ENCODE measurements at places on chromosomes 13 and 19. TPM values are rescaled to one million over a fixed set of nuclear protein-coding genes. Genes with fewer than 3 reads are reported as not detected.

DNA sequence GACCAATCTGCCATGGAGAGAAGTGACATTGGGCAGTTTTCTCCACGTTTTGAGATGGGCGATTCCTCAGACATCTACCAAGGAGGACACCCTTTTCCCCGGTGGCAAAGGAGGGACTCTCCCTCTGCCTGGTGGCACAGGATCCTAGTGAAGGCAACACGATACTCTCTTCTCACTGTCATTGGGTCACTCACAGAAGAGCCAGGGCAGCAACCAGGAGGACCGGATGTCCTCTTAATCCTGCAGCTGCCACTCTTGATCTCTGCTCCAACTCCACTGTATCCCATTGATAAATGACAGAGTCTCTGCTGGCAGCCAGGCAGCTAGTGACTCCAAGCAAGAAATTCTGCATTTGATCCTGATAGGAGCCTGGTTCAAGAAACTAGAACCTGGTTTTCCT lies 42.2 kb downstream of the COL4A2 start:
- H3K4me1 ChIP-seq: peaks cover 14% of the 10 kb centered on the region
- H3K36me3 ChIP-seq: no peaks in the 10 kb centered on the region
- no peaks in the 10 kb centered on the region for H3K27me3 ChIP-seq
- no peak overlapping the region for H3K27ac ChIP-seq
- DNase-seq: no peak

GRCh38 chr19:46431824-46432223 lies 3.1 kb upstream of the PNMA8C start:
- H3K4me1 ChIP-seq: no peaks in the 10 kb centered on the region
- no peak for DNase-seq
- H3K27ac ChIP-seq: no peak overlapping the region
- H3K36me3 ChIP-seq: no peaks in the 10 kb centered on the region
- no peak overlapping the region for H3K4me3 ChIP-seq

Gene ZSWIM4
- 6.7 TPM for total RNA-seq

GRCh38 chr13:107942030-107942617 lies 273.2 kb downstream of the LIG4 start:
- H3K36me3 ChIP-seq: no peaks in the 10 kb centered on the region
- no peaks in the 10 kb centered on the region for H3K4me1 ChIP-seq
- H3K27me3 ChIP-seq: no peaks in the 10 kb centered on the region
- H3K27ac ChIP-seq: no peak overlapping the region
- H3K4me3 ChIP-seq: no peak overlapping the region

Gene TMEM238
- 0.26 TPM for total RNA-seq

DNA sequence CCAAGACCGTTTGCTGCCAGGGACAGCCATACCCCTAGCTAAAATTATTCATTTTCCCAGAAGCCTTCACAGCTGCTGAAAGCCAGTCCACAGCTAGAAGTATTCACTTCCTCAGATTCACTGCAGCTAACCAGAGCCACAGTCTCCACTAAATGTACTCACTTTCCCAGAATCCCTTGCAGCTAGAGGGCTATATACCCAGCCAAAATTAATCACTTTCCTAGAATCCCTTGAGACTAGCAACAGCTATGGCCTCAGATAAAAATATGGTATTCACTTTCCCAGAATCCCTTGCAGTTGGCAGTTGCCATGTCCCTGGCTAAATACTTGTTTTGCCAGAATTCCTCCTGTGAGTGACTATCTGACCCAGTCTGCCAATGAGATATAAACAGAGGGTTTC lies 13.8 kb upstream of the MEIS3 start:
- no peak overlapping the region for H3K27ac ChIP-seq
- DNase-seq: no peak
- no peak overlapping the region for H3K4me3 ChIP-seq
- no peaks in the 10 kb centered on the region for H3K36me3 ChIP-seq

GRCh38 chr19:54415208-54415900 lies at the start of gene TTYH1:
Gene TTYH1, plus strand, starts transcription at chr19:54415464. Its CDS starts 89 bp downstream, at chr19:54415553.
- no peaks in the 10 kb centered on the region for H3K4me1 ChIP-seq
- no peak for DNase-seq
- H3K4me3 ChIP-seq: no peak within 1 kb of the TSS
- H3K27me3 ChIP-seq: peaks cover 5% of the 10 kb centered on the region

Gene PSG6
- 0.17 TPM for total RNA-seq

GRCh38 chr13:43058318-43058674 lies 34.9 kb downstream of the DNAJC15 start:
- peak; percentile 39 for DNase-seq
- no peaks in the 10 kb centered on the region for H3K27me3 ChIP-seq
- H3K36me3 ChIP-seq: no peaks in the 10 kb centered on the region
- peak overlapping the region; percentile 27 for H3K27ac ChIP-seq
- no peak overlapping the region for H3K4me3 ChIP-seq

DNA sequence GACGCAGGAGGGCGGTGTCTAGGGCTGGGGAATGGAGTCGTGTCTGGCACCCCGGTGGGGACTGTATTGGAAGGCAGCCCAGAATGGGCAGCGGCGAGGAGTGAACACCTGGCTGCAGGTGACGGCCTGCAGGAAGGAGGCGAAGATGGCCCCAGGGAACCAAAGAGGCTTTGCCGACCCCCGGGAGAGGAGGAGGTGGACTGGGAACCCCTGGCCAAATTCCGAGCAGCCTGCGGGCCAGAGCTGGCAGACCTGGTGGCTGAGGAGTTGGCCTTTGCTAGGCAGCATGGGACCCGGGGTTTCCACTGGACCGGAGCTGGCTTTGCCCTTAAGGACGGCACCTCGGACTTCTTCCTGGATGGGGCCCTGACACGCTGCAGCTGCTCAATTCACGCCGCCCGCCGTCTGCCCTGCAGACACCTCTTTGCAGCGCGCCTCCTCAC lies 25.9 kb downstream of the ZSWIM9 start:
- H3K36me3 ChIP-seq: no peaks in the 10 kb centered on the region
- H3K27ac ChIP-seq: no peak overlapping the region
- H3K4me1 ChIP-seq: peaks cover 2% of the 10 kb centered on the region
- H3K4me3 ChIP-seq: no peak overlapping the region

Gene KLK12
- not detected for total RNA-seq

Gene FFAR3
- not detected for total RNA-seq

Gene CEACAM16
- not detected for total RNA-seq

Gene CCDC70
- total RNA-seq: not detected

GRCh38 chr19:45764945-45765701 lies 3.9 kb downstream of the SIX5 start:
- H3K4me1 ChIP-seq: peaks cover 24% of the 10 kb centered on the region
- H3K27me3 ChIP-seq: no peaks in the 10 kb centered on the region
- no peak overlapping the region for H3K27ac ChIP-seq
- DNase-seq: no peak
- peaks cover 2% of the 10 kb centered on the region for H3K36me3 ChIP-seq

GRCh38 chr13:110407021-110407420 lies 99.9 kb downstream of the COL4A2 start:
- peaks cover 68% of the 10 kb centered on the region for H3K4me1 ChIP-seq
- no peak for DNase-seq
- H3K36me3 ChIP-seq: no peaks in the 10 kb centered on the region

Gene SLAIN1
- total RNA-seq: 1.3 TPM

Gene KLF1
- under 0.01 TPM for total RNA-seq

- H3K36me3 ChIP-seq: no peaks in the 10 kb centered on the region
- H3K27me3 ChIP-seq: no peaks in the 10 kb centered on the region
- peak; percentile 97 for DNase-seq
- H3K4me3 ChIP-seq: peak within 1 kb of the TSS; percentile 80
These were observed at the start of gene ZNF443 for GRCh38 chr19:12440541-12441316. Gene ZNF443, minus strand, starts transcription at chr19:12441021. Its CDS starts 107 bp downstream, at chr19:12440914.

Gene PCDH17
- total RNA-seq: under 0.01 TPM

- no peak overlapping the region for H3K27ac ChIP-seq
- no peak for DNase-seq
- H3K4me3 ChIP-seq: no peak overlapping the region
- H3K27me3 ChIP-seq: no peaks in the 10 kb centered on the region
- no peaks in the 10 kb centered on the region for H3K4me1 ChIP-seq
- H3K36me3 ChIP-seq: no peaks in the 10 kb centered on the region
These were observed 4.2 kb upstream of the JSRP1 start for GRCh38 chr19:2260341-2260805.

GRCh38 chr19:38559428-38560401 lies 58.0 kb downstream of the MAP4K1 start:
- DNase-seq: no peak
- H3K4me3 ChIP-seq: no peak overlapping the region

- no peaks in the 10 kb centered on the region for H3K27me3 ChIP-seq
- no peak for DNase-seq
- H3K27ac ChIP-seq: no peak overlapping the region
- no peak overlapping the region for H3K4me3 ChIP-seq
- H3K4me1 ChIP-seq: no peaks in the 10 kb centered on the region
These were observed 52.8 kb downstream of the ELF1 start for GRCh38 chr13:40966298-40966697.

- no peak for DNase-seq
- no peak overlapping the region for H3K27ac ChIP-seq
- peaks cover 6% of the 10 kb centered on the region for H3K36me3 ChIP-seq
- H3K27me3 ChIP-seq: no peaks in the 10 kb centered on the region
- peaks cover 3% of the 10 kb centered on the region for H3K4me1 ChIP-seq
These were observed 1.1 kb downstream of the CYP2S1 start for GRCh38 chr19:41194157-41194552.

Gene ATP4B
- not detected for total RNA-seq

Gene CDC34
- total RNA-seq: 65.0 TPM

Gene MEIS3
- 57.8 TPM for total RNA-seq

Gene ZNF844
- total RNA-seq: 15.4 TPM

GRCh38 chr19:46962030-46962570 lies 57.5 kb upstream of the NPAS1 start:
- H3K27me3 ChIP-seq: no peaks in the 10 kb centered on the region
- peaks cover 14% of the 10 kb centered on the region for H3K4me1 ChIP-seq
- no peaks in the 10 kb centered on the region for H3K36me3 ChIP-seq
- peak overlapping the region; percentile 83 for H3K27ac ChIP-seq

- H3K36me3 ChIP-seq: no peaks in the 10 kb centered on the region
- DNase-seq: no peak
- no peaks in the 10 kb centered on the region for H3K4me1 ChIP-seq
- H3K4me3 ChIP-seq: no peak overlapping the region
- H3K27ac ChIP-seq: no peak overlapping the region
These were observed 1156.5 kb downstream of the OLFM4 start for GRCh38 chr13:54185101-54185500.

Gene DHX34
- 8.3 TPM for total RNA-seq

DNA sequence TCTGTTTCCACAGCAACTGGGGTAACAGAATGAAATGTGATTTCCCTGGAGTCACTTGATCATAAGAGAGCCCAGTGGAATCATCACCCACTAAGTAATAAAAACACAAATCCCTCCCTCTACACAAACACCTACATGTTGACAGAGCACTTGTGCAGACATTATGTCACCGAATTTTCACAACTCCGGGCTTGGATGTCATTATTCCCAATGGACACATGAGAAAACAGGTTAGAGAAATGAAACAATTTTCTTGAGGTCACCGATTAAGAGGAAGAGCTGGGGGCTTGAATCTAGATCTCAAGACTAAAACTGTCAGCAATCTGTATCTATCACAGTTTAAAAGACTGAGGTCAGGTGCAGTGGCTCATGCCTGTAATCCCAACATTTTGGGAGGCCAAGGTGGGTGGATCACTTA lies 3.1 kb downstream of the XRCC1 start:
- no peaks in the 10 kb centered on the region for H3K27me3 ChIP-seq
- no peaks in the 10 kb centered on the region for H3K4me1 ChIP-seq
- no peak for DNase-seq
- H3K27ac ChIP-seq: no peak overlapping the region

Gene LILRB1
- total RNA-seq: not detected

DNA sequence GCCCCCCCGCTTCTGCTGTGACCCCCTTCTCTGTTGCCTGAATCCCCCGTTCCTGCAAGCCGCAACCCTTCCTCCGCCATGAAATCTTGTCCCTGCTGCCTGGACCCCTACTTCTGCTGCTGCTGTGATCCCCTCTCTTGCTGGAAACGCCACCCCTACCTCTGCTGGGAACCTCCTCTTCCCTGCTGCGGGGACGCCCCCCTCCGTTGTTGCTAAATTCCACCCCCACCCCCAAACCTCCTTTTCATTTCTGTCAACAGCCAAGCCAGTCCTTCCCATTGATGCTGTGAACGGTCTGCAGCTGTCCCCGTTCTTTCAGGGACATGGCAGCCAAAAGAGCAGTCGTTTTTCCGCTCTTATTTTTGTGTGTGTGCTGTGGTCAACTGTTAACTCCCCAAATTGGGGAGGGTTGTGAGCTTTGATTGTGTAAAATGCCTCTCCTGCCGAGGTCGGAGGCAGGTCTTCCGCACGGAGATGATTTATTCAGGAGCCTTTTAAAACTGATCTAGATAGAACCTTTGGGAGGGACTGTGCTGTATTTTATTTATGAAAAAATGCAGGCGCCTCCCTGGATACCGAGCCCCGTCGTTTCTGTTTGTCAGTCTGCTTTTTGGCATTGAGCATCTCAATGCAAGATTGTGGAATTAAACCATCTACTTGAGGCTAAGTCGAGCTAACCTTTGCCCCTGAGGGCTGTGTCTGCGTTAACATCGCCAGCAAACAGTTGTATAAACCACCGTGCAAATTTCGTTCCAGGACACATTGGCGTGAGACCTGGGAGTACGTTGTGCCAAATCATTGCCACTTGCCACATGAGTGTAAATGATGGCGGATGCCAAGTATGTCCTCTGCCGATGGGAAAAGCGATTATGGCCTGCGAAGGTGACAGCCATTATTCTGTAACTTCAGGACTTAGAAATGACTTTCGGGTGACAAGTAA lies 27.9 kb upstream of the NDUFS7 start:
- DNase-seq: peak; percentile 22
- H3K4me1 ChIP-seq: peaks cover 5% of the 10 kb centered on the region
- peaks cover 8% of the 10 kb centered on the region for H3K36me3 ChIP-seq

DNA sequence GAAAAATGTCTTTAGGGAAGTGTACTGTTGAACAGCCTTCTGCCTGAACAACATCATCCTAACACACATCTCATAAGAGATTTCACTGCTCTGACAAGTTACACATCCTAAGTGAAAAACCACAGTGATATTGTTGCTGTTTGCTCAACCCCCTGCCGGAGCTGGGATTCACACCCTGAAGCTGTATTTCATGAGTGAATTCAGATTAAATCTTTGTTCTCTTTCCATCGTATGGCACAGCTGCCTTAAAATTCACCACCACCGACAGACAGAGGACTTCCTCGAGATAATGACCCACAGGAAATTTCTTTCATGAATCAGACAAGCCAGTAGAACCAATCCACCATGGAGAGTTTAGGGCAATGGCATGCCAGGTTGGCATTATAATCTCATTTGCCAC lies 280.8 kb downstream of the DCT start:
- H3K36me3 ChIP-seq: no peaks in the 10 kb centered on the region
- H3K4me1 ChIP-seq: no peaks in the 10 kb centered on the region
- no peaks in the 10 kb centered on the region for H3K27me3 ChIP-seq
- peak; percentile 74 for DNase-seq
- no peak overlapping the region for H3K27ac ChIP-seq

Gene VSTM2B
- total RNA-seq: not detected

Measured in fibroblast of lung (primary cell).